Jurkat, Clone E6-1 (cell line): ENCODE measurements at places on chromosomes 1 and 21.

- DNase-seq, result no peak
These were observed 734.1 kb upstream of the ZP4 start for GRCh38 chr1:238624776-238625175.

DNA sequence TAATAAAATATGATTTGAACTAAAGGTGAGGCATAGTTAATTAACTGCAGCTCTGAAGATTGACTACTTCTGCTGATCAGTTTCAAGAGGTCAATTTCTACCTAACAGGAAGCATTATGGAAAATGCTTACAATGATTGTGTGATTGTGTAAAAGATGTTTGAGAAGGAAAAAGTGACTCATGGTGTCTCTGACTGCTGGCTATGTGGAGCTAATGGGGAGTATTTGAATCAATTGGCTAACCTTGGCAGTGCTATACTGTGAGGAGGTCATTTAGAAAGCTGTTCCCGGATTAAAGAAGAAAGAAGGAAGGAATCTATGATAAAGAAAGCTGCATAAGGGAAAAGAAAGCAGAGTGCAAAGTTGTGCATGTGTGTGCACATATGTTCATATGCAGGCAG, 376.5 kb downstream of the ADGRL2 start:
- DNase-seq, result no peak

- DNase-seq, result no peak
These were observed 44.2 kb upstream of the KDM4A start for GRCh38 chr1:43605766-43606165.

DNA sequence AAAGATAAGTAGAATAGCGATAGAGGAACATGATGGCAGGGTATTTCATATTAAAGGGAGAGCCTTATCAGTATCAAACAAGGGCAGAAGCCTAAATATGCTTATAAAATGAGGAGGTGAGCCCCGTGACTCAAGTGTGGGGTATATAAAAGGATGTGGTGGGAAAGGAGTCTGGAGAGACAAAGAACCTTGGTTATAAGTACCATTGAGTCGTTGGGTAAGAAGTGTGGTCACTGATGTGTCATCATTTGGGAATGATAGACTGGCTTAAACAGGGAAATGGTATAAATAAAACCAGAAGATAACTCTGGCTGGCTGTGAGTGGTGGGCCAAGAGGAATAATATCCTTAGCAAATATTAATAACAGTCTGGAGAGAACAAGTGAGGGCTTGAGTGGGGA, 10.9 kb upstream of the CD5L start:
- no peak for DNase-seq

GRCh38 chr1:84550826-84551225, 23.4 kb downstream of the CTBS start:
- no peak for DNase-seq

DNA sequence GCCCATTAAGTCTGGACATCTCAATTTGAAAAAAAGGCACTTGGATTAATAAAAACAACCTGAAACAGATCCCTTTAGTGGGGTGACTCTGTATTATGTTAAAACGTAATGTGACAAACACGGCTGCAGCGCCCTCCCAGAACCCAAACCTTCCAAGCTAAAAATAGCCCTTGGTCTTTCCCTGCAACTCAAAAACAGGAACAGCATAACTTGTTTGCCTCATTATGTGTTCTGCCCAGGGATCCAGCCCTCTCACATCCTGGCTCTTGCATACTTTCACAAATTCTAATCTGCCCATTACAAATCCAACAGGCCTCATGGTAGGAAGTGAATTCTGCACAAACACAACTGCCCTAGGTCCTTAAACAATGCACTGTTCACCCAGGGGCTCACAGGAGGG, 94.7 kb upstream of the GADD45A start:
- no peak for DNase-seq

- peak; percentile 65 for DNase-seq
These were observed 1.5 kb downstream of the KNCN start for GRCh38 chr1:46549697-46550681.

DNA sequence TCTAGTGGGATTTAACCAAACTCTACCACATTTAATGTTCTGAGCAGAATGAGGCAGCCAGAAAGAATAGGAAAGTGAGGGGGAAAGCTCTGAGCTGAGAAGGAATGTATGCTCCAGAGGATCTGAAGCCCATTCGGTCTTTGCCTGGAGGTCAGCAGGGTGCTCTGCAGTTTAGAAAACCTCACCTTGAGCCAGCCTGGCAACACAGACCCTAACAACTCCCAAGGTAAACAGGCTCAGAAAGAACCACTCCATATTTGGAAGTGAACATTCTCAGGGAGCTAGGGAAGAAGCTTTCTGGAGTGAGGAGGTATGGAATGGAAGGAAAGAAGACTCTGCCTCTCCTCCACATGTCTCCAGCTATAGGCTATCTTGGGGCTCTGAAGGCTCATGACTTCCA, 398.8 kb downstream of the SEC16B start:
- DNase-seq, result no peak

DNA sequence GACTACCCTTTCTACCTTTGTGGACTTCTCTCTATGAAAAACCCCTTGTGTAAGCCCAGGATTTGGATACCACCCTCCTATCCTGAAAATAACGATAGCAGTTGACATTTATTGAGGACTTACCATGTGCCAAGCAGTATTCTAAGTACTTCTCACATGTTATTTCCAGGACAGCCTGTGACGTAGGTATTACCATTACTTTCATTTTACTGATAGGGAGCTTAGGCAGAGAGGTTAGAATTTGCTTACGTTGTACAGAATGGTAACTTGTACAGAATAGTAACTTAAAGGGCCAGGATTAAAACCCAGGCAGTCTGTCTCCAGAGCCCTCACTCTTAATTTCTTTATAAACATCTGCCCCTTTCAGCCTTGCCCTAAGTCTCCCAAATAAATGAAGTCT, 138.3 kb downstream of the NTMT2 start:
- DNase-seq, result no peak

GRCh38 chr1:209768354-209768774, 12.5 kb downstream of the TRAF3IP3 start:
- peak; percentile 99 for DNase-seq

GRCh38 chr1:47951026-47951425, 46.2 kb downstream of the TRABD2B start:
- DNase-seq, result no peak

DNA sequence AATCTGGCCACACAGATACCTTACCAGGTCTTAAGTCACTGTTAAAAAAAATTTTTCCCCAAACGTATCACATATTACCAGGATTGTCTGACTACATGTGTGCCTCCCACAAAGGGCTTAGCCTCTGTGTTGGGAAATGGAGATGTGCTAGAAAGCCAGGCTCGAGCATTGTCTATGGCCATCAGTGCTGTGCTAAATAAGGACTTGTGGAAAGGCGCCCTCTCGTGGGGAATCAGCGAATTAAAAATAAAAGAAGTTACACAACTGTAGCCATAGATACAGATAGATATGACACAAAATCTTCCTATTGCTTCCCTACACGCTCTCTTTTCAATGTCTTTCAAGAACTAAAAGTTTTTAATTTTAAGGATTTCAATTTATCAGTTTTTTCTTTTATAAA, 47.5 kb upstream of the CRNN start:
- peak; percentile 69 for DNase-seq

DNA sequence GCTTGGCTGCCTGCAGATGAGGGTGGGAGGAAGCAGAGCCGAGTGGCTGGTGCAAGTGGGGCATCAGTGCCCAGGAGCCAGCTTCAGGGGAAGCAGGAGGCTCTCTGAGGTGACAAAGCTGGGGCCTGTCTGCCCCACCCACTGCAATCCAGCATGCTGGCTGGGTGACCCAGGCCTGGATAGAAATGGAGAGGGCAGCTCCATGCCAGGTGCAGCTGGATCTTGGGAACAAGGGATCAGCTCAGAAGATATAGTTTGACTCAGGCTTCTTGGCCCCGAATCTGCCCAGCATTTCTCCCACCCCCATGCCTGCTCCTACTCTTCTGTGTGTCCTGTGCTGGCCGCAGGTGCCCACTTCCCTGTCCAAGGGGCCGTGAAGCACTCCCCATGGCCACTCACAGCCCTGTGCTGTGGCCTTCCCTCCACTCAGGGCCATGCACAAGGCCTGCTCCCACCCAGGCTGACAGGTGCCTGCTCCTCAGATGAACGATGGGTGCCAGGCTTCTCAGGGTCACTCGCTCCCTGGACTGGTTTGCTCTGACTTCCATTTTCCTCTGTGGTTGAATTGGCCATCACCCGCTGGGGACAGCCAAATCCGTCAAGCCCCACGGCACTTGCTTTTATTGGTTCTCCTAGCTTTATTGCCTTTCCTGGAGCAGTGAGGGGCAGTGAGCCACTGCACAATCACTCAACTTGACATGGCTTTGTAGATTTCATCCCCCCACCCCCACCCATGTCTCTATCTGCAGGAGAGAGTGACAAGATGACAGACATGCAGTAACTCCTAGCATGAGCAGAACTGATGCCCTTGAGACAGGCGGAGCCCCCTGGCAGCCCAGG, 174.8 kb upstream of the VAMP3 start:
- no peak for DNase-seq

DNA sequence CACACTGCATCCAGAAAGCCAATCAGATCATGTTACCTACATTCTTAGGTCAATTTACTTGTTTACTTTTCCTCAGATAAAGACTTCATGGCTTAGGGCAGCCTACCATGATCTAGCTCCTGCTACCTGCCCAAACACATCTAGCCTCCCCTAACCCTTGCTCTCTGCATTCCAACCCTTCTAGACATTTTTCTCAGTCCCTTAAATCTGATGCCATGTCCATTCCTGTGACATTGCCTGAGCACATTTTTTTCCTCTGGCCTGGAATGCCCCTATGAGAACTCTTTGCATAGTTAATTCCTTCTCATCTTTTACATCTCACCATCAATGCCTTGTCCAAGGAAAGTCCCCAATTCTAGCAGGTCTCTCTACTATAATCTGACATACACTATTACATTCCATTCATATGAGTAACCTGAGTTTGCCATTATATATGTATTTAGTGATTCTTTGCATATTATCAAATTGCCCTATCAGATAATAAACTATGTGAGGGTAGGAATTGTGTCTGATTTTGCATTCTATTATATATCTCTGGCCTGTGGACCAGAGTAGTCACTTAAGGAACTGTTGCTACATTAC, 166.9 kb downstream of the COL11A1 start:
- DNase-seq, result no peak

DNA sequence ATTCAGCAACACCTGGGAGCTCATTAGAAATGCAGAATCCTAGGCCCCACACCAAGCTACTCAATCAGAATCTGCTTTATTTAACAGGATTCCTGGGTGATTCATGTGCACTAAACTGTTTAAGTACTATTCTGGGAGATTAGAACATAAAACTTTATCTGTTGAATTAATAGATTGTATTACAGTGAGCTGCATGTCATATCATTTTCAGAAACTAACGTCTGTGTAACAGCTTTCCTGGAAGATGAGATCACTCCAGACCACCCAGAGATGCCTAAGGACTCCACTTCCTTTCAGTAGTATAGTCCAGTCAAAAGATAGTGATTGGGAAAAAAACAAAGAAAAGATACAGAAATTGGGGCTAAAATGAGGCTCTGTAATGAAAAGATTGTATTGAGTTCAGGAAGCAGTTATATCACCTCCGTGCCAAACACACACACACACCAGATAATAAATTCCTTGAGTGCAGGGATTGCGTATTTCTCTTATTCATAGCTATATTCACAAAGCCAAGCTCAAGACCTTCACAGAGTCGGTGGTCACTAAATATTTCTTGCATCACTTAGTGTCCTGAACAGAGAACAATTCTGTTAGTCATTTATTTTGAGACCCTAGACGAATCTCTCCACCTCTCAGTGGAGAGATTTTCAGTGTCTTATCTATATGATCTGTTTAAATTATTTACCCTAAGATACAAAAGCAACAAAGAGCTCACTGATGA, 178.2 kb downstream of the DSCAM start:
- DNase-seq, result no peak

GRCh38 chr1:214637722-214638458, 34.9 kb downstream of the CENPF start:
- DNase-seq, result peak; percentile 37

DNA sequence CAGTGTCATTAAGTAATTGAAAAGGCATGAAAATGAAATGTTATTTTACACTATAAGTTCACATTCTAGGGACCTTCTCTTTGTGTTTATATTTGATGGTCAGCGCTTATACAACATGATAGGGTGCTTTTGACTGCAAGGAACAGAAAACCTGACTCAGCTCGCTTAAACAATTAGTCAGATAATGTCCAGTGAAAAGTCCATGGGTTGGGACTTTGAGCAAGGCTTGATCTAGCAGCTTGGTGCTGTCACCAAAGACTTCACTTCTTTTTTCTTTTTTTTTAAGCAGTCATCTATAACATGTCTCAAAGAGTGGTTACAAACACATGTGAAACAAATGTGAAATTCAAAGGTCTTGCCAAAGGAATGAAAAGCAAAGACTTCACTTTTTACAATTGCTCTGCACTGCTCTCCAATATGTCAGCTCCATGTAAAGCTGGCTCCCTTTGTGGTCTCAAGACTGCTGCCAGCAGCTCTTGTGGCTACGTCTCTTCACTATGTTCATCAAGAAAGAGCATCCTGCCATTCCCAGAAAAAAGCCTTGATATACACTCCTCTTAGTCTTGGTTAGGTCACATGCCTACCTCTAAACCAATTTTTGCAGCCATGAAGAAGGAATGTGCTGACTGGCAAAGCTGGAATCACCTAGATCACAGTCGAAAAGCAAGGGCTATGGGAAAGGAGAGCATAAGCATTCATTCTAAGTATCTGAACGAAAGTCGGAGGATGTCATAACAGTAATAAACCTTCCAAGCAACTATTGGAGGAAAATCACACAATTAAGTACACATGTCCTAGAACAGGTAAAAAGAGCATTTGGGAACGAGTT, 15.2 kb downstream of the F3 start:
- no peak for DNase-seq

DNA sequence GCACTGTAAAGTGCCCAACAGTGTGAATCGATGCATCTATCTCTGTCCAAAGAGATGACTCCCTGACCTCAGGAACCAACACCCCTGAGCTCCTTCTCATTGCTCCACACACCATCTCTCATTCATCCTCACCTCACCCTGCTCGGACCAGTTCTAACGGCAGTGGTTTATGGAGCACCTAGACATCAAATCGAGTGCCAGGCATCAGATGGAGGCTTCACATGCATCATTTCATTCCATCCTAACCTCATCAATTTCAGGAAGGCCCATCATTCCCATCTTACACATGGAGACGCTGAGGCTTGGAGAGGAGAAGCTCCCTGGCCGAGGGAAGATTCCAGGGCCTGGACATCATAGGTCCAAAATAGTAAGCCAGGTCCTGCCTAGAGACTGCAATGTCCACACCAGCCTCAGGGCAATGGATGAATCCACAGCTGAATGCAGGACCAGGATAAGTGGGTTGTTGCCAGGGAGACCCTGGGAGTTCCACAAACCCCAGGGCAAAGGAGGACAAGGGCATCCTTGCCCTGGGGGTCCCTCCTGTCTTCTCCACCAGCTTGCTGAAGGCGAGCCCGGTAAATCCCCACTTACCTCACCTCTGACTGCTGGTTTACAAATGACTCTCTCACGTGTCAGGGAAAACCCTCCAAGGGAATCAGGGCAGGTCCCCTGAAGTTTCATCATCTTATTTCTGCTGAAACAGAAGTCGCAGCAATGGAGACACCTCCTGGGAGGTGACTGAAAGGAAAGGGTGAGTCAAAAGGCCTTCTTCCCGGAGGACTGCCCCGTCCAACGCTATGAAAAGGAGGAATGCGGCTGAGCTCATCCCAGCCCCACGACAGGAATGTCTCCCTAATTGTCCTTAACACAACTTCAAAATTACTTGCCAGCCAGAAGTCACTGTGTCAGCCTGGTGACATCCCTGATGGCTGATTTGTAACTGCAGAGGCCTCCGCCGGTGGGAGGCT, 9.0 kb upstream of the IFFO2 start:
- DNase-seq, result no peak

- DNase-seq, result no peak
These were observed 5.6 kb upstream of the SLC5A9 start for GRCh38 chr1:48216941-48217340.

- no peak for DNase-seq
These were observed 88.5 kb upstream of the GPR88 start for GRCh38 chr1:100449477-100449876.
